RWPE1 (cell line): ENCODE measurements at places on chromosomes 13 and 19.

DNA sequence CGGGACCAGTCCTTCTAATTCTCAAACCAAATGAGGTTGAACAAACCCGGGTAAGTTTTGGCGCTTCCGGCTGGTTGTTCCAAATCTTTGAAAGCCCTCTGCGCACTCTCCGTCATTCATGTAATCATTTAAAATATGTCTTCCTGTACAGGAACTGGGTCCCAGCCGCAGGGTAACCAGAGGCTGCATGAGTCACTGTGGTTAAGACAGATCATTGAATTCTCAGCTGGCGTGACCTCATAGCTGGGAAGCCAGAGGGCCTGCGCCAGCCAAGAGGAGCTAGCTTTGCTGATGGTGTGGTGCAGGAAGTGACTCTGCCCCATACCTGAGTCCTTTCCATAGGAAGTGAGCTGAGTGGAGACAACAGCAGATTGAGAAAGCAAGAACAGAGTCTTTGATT is 135.2 kb downstream of the TSHZ3 start:
- peak; percentile 96 for DNase-seq

DNA sequence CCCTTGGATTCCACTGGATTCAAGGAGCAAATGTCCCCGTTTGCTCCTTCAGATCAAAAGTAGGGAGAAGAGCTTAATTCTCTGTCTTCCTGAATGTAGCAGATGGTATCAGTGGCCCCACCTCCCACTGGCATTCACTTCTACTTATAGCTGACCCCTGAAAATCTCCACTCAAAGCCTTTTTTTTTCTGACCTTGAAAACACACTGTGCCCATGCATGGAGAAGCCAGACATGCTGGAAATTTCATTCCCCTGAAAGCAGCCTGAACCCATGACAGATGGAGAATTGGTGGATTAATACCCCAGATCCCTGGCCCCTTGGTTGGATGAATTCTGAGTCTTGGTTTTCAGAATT is 76.6 kb upstream of the UBAC2 start:
- DNase-seq, result no peak

GRCh38 chr13:84132491-84132890 is 250.2 kb upstream of the SLITRK1 start:
- no peak for DNase-seq

- DNase-seq, result no peak
Measured at GRCh38 chr13:49908637-49909036, 27.5 kb downstream of the SPRYD7 start.
